ENCODE measurements at places on chromosomes 11 and 22. TPM values are rescaled to one million over a fixed set of nuclear protein-coding genes. Genes with fewer than 3 reads are reported as not detected.

The BBOX1 gene
- total RNA-seq: 1.0 TPM

The RFPL3 gene
- total RNA-seq: 1.7 TPM

- H3K27ac ChIP-seq: no peak overlapping the region
- no peaks in the 10 kb centered on the region for H3K4me1 ChIP-seq
- H3K4me3 ChIP-seq: no peak overlapping the region
- DNase-seq: no peak
These were observed 863.6 kb downstream of the FAM181B start for GRCh38 chr11:81870066-81870412.

DNA sequence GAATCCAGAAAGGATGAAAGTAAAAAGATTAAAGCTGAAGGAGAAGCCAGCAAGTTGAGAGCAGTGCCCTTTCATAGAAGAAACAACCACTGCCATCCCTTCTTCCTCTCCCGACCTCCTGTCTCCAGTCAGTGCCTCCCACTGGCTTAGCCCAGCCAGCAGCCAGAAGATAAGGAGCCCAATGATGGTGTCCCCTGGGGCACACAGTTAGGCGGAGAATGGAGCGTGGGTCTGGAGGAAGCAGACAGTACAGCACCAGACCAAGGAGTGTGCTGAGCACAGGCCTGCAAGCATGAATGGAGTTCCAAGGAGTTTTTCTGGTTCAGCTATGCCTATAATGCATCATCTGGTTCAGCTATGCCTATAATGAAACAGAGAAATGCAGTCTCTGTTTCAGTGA, 54.3 kb upstream of the TNRC6B start:
- H3K4me1 ChIP-seq: no peaks in the 10 kb centered on the region
- no peak overlapping the region for H3K27ac ChIP-seq
- no peak overlapping the region for H3K4me3 ChIP-seq
- H3K36me3 ChIP-seq: no peaks in the 10 kb centered on the region

- H3K27ac ChIP-seq: no peak overlapping the region
- no peaks in the 10 kb centered on the region for H3K27me3 ChIP-seq
- no peak for DNase-seq
- H3K4me3 ChIP-seq: no peak overlapping the region
- no peaks in the 10 kb centered on the region for H3K36me3 ChIP-seq
These were observed 1334.6 kb downstream of the TBC1D22A start for GRCh38 chr22:48096851-48097665.

- DNase-seq: no peak
- no peaks in the 10 kb centered on the region for H3K27me3 ChIP-seq
- no peak overlapping the region for H3K4me3 ChIP-seq
- no peaks in the 10 kb centered on the region for H3K36me3 ChIP-seq
- H3K4me1 ChIP-seq: no peaks in the 10 kb centered on the region
- H3K27ac ChIP-seq: no peak overlapping the region
These were observed 3.4 kb upstream of the FAM83F start for GRCh38 chr22:39991159-39991860.

Measured in prostate gland (tissue), 2 donors.